Right ventricle myocardium inferior (tissue), 1 donor: ENCODE measurements at places on chromosomes 6 and 20. TPM values are rescaled to one million over a fixed set of nuclear protein-coding genes. Genes with fewer than 3 reads are reported as not detected.

BMP2 gene
- 2.3 TPM for total RNA-seq

SCUBE3 gene
- total RNA-seq: 10.3 TPM

MMP24 gene
- 0.35 TPM for total RNA-seq

IMPG1 gene
- total RNA-seq: not detected

PDE10A gene
- total RNA-seq: 15.7 TPM

DLK2 gene
- total RNA-seq: 1.9 TPM

KHDC1L gene
- not detected for total RNA-seq

ZBTB46 gene
- total RNA-seq: 13.8 TPM

MEP1A gene
- not detected for total RNA-seq

PROCR gene
- 10.5 TPM for total RNA-seq

MCUR1 gene
- total RNA-seq: 33.9 TPM

POM121L2 gene
- total RNA-seq: not detected

DNA sequence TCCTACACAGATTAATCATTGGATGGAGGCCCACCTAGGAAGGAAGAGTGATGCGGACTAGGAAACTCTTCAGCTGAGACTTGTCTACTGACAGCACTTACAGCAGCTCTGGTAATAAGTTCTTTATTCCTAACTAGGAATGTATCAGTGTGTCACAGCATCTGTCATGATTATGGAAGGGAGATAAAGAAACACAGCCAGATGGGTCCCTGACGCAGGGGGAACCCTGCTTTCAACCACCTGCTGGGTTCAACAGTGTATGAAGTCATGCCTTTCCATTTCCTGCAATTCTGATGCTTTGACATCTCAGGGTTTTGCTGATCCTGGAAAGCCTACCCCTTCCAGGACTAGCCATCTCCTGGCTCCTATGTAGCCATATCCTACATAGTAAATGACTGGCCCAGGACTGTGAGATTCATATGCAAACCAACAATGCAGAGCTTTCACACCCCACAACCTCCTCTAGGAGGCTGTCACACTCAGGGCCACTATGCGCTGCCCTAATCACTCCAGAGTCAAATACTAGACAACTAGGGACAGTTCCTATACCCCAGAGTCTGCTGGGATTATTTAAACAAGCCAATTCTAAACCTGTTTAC lies 29.0 kb upstream of the MANEA start:
- peak; percentile 15 for DNase-seq

GRCh38 chr6:142380626-142381025 lies 78.8 kb downstream of the ADGRG6 start:
- peak; percentile 73 for DNase-seq

DNA sequence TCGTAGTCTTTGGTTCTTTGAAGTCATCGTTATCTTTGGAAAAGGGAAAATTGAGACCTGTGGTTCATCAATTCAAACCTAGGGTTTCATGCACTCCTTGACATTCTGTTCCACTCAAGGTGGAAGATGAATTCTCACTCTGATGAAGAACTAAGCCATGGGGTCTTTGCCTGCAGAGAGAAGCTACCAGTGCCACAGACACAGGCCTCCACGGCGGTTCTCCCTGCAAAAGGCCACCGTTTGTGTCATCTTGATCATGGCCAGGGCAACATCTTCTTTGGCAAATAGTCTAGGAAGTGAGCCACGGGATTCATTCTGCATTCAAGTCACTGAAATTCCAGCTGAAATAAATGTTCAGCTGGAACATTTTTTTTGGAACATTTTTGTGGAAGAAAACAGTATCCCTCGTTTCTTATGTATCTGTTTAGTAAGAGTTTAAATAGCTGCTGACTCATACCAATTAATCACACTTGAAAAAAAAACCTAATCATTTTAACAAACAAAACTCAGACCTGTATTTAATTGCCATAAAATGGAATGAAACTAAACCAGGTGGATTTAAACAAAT lies 206.0 kb upstream of the FOXQ1 start:
- DNase-seq: no peak

DNA sequence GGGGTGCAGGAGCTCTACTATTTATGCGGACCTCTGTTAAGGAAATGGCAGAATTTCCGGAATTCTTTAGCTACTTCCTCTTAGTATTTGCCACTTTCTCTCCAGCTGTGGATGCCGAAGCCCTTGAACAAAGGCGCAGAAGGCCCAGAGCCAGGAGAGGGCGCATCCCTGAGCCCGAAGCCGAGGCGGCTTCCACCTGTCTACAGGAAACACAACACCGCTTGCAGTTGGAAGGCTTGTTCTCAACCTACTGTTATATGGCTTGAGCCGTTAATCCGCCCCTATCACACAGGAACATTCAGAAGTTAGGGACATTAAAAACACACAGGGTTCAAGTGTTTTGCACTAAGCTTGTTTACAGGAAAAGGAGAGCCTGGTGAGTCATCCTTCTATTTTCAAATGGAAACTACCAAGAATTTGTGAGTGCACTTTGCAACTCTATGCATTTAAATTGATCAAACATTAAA lies 417.1 kb downstream of the BCKDHB start:
- peak; percentile 67 for DNase-seq

- no peak for DNase-seq
Observed at GRCh38 chr6:139961190-139961589, 586.7 kb upstream of the CITED2 start.

GRCh38 chr20:14687313-14687712 lies 349.9 kb upstream of the FLRT3 start:
- no peak for DNase-seq

DNA sequence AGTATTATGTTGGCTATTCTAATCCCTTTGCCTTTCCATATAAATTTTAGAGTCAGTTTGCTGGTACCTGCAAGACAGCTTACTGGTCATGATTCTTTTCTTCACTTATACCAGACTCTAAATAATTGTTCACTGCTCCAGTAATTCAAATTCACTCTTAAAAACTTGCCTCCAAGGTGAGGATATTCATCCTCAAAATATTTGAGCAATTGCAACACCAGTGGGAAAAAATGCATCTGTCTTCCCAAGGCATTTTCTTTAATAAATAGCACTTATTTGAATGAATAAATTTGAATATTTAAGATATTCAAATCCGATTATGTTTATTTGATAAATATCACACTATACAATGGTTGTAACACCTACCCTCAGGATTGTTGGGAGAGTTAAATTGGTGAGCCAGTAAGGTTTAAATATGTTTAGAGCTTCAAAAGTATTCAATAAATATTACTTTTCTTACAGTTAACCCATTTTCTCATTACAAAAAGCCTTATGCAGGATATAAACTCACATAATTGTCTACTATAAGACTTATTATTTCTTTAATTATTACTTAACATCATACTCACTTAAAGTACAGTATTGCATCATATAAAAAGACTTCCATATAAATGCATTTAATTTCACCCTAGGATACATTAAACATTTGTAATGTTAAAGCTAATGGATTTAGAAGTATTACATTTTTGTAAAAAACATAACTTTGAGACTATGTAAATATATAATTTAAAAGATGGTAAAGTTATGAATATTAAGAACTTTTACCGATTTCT lies 285.6 kb downstream of the SAMD5 start:
- DNase-seq: no peak

GRCh38 chr20:50673466-50674137 lies 17.7 kb downstream of the RIPOR3 start:
- DNase-seq: no peak

DNA sequence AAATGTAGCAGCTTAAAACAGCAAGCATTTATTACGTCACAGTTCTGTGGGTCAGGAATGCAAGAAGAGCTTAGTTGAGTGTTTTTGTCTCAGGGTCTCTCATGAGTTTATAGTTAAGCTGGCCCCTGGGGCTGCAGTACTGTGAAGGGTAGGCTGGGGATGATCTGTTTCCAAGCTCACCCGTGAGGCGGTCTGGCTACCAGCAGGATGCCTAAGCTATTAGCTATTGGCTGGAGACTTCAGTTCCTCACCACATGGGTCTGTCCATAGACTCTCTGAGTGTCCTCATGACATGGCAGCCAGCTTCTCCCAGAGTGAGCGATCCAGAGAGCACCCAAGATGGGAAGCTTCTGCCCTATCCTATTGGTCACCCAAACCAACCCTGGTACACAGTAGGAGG lies 12.8 kb upstream of the BICRAL start:
- no peak for DNase-seq

GRCh38 chr6:82268301-82268846 lies 20.8 kb upstream of the IBTK start:
- no peak for DNase-seq

DNA sequence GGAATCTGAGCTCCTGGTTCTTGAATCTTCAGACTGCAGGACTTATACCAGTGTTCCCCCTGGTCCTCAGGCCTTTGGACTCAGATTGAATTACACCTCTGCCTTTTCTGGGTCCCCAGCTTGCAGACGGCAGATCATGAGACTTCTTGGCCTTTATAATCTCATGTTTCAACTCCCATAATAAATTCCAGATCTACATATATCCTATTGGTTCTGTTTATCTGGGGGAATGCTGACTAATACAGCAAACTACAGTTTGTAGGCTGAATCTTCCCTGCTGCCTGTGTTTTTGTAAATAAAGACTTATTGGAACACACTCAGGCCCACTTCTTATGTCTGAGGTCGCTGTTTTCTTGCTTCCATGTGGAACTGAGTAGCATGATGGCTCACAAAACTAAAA lies 184.7 kb downstream of the HDGFL1 start:
- DNase-seq: no peak

DNA sequence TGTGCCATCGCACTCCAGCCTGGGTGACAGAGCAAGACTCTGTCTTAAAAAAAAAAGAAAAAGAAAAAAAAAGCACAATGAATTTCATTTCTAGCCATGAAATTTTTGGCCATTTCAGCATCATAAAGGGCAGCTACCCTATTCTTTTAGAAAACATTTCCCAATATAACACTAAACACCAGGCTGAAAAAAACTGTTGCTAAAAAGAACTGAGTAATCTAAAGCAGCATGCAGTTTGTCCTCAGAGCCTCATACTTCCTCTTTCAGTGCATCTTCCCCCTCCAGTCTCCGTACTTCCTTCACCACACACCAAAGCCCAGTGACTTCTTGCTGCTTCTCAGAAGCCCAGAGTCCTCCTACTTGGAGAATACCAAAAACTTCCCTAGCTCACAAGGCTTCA lies 5.6 kb upstream of the IFNGR1 start:
- no peak for DNase-seq

- no peak for DNase-seq
Observed at GRCh38 chr6:134740027-134740373, 209.9 kb downstream of the ALDH8A1 start.

DNA sequence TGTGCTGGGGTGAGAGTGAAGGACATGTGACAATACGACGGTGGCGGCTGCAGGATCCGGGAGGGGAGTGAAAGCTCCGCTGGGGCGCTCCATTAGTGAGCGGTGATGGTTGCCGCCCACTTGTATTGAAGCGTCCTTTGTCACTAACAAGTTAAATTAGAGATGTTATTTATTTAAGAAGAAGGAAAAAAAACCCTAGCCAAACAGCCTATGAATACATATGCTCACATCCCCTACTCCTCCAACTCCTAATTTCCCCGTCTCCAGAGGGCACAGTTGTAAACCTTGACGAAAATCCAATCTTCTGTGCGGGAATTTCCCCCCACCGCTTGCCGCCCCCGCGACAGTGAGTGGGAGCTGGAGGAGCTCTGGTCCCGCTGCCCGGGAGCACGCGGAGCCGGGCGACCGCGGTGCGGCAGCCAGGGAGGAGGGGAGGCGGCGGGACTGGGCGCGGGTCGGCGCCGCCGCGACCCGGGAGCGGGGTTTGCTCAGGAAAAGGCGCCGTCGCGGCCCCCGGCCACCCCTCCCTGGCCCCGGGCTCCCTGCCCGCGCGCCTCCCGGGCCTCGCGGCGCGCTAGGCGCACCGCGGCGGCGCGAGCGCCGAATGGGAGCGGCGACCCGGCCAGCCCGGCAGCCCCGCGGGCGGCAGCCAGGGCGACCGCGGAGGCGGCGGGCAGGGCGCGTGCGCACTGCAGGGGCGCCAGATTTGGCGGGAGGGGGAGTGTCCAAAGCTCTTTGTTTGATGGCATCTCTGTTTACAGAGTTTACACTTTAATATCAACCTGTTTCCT lies at the start of gene MYB:
MYB (plus strand) TSS at position 767 of the 791 bp plus-strand sequence. CDS start 206 bp downstream, outside the sequence.
- peak; percentile 71 for DNase-seq

- no peak for DNase-seq
Observed at GRCh38 chr20:1163653-1164052, 21.1 kb downstream of the TMEM74B start.

GRCh38 chr6:41252401-41253169 lies 24.4 kb downstream of the TREML4 start:
- DNase-seq: no peak

GRCh38 chr6:37679539-37680476 lies 17.9 kb downstream of the MDGA1 start:
- no peak for DNase-seq

GRCh38 chr20:47789764-47790579 lies 4.7 kb upstream of the SULF2 start:
- no peak for DNase-seq

DNA sequence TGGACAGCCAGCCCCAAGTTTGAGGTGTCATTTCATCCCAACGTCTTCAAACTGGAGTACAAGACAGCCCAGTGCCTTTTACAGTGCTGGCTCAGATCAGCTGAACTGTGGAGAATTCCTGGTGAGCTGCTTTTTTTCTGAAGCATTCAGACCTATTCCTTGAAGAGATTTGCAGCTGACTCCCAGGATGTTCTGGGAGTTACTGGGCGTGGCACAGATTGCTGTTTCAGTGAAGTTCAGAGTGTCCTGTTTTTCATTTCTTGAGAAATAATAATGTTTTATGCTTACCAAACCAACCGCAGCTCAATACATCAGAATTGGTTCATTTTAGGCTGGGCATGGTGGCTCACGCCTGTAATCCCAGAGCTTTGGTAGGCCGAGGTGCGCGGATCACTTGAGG lies 33.4 kb upstream of the SRPK1 start:
- DNase-seq: no peak

GRCh38 chr20:59462249-59462648 lies 142.1 kb upstream of the PHACTR3 start:
- DNase-seq: no peak

- DNase-seq: no peak
Observed at GRCh38 chr6:90131614-90132423, 164.8 kb downstream of the BACH2 start.

DNA sequence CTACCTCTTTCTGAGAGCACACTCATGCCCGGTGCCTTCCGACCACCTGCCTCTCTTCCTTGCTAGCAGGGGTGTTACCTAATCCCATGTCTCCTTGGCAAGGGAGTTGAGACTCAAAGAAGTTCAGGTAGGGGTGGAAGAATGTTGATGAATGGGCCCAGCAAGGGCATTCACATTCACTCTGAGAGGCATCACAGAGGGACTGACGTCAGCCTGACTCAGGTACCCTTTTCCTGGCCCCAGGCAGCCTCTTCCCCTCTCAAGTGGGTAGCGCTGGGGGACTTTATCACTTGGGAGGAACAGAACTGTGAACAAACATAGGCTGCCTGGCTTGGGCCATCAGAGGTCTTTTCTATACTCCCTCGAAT lies 35.3 kb downstream of the HM13 start:
- no peak for DNase-seq

DNA sequence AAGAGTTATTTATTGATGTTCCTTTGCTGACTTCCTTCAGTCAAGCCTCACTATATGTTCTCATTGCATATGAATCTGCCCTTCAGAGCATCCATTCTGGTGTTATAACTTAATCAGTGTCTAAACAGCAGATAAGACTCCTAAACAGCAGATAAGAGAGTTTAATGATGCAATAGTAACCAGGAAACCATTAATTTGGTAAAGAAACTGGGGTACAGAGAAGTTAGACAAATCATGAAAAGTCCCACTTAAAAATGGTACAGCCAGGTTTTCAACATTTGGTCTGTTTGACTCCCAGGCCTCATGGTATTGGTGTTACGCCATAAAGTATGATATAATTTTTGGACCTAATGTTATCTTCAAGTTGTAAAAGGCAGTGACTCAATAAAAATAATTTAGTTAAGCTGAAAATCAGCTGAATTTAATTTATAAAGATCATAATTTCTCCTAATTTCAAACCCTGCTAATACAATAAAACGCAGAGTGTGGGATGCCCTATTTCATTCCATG lies 127.4 kb upstream of the DST start:
- DNase-seq: no peak
